Activated CD4-positive, alpha-beta T cell treated with anti-CD3 and anti-CD28 coated beads, Interleukin-2, amount 10 ng/mL, durations not matched to agents 24 days and 14 days (primary cell): ENCODE measurements at places on chromosomes 11 and 22. TPM values are rescaled to one million over a fixed set of nuclear protein-coding genes. Genes with fewer than 3 reads are reported as not detected.

GRCh38 chr11:126140926-126141280 lies 70.5 kb downstream of the RPUSD4 start:
- DNase-seq = no peak

DNA sequence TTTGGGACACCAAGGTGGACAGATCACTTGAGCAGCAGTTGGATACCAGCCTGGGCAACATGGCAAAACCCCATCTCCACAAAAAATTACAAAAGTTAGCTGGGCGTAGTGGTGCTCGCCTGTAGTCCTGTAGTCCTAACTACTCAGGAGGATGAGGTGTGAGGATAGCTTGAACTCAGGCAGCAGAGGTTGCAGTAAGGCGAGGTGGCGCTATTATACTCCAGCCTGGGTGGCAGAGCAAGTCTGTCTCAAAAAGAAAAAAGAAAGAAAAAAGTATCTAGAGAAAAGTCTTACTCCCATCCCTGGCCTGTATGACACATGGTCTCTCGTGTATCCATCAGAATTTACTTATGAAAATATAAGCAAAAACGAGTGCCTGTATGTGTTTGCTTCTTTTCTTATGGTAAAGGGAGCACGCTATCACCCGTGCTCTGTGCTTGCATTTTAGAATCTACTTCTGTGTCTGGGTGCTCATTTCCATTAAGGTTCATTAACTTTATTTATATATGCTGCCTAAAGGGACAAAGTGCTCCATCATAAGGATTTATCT lies 15.4 kb upstream of the CPT1A start:
- no peak for DNase-seq

DNA sequence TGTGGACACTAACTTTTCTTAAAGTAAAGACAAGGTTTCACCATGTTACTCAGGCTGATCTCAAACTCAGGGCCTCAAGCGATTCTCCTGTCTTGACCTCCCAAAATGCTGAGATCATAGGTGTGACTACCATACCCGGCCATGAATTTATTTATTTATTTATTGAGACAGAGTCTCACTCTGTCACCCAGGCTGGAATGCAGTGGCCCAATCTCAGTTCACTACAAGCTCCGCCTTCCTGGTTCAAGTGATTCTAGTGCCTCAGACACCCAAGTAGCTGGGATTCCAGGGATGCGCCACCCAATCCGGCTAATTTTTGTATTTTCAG lies 29.7 kb upstream of the PCF11 start:
- no peak for DNase-seq

- DNase-seq = no peak
Measured at GRCh38 chr11:122983438-122984185, 2.0 kb upstream of the BSX start.

DNA sequence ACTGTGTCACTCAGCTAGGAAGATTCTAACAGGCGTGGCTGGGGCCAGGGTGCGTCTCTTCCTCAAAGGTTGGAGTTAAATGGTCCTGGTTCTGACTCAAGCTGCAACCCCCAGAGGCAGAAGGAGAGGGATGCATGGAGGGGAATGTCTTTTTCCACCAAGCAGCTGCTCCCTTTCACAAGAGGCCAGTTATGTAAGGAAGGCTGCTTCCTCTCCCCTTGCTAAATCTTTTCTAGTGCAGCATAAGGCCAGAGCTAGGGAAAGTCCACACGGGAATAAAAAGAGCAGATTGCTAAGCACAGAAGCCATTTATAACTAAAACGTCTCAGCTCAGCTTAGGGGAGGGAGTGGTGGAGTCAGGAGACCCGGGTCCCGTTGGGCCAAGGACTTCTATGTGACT lies 10.0 kb downstream of the PVALB start:
- DNase-seq = no peak

DNA sequence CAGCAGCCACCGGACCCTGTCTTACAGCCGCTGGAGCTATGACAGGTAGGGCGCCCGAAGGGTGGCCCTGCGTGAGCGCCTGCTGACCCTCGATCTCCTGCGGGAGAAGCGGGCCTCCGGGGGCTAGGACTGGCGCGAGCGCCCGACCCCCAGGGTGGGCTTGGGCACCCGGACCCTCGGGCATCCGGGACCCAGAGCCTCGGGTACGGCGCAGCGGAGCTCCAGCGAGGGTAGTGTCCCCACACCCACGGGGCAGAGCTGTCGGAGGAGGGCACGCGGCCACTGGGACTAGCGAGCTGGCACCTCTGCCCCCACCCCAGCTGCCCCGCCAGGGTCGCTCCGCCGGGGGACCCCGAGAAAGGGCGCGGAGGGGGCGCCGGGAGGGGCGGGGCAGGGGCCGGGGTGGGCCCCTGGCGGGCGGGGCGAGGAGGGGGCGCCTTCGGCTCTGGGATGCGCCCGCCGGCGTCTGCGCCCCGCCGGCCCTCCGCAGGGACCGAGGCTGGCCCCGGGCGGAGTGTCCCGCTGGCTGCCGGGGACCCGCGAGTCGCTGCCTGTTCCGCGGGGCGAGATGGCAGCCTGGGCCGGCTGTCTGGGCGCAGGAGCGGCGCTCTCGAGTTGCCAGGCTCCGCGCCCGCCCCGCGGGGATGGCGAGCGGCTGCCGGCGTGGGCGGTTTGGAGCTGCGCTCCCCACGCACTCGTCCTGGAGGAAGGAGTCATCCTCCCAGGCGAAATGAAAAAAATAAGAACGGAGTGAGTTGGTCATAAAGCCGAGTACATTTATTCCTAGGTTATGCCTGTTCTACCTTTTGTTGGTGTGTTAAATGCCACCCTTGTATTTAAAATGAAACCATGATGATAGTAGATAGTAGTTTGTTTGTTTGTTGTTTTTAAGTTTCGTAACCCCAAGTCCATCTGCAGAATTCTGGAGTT lies 32.4 kb downstream of the EIF3F start:
- DNase-seq = peak; percentile 68

DNA sequence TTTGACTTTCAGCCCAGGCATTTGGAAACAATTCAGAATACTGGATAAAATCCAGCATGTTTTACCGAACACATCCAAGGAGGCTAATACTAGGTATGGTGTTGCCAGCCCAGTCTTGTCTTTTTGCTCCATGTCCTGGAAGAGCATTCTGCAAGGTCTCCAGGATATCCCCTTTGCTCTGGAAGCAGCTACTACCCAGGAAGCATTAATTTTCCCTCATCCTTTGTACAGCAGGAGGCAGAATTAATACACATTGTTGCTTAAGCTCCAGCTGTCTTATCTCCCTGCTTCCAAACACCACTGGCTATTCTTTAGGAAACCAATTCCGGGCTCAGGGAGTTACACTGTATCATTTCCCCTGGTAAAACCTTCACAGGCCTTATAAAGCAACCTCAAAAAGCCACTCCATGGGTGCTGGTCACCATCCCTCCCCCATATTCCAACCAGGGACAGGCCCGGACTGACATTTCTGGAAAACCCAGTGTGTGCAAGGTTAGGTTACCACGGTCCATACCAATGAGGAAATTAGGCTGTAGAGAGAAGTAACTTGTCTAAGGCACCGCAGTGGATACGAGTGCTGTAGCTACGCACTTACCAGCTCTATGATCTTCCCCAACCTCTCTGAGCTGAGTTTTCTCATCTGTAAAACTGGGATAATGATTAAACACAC lies 1.5 kb upstream of the UBASH3B start:
- no peak for DNase-seq

DNA sequence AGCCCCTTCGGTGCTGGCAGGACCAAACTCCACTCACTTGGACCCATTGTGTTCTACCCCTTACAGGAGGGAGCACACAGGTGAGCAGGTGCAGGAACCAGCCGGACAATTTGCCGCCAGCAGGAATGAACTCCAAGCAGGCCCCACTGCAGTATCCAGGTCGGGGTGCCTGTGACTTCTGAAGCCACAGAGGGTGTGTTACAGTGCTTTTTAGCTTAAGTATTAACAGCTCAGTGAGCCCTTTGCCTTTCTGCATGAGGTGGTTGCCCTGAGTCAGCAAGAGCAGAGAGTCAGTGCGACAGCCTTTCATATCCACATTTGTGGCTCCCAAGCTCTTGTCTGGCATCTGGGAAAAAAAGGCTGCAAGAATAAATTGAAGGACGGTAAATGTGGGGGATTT lies 366.6 kb upstream of the LRRC4C start:
- DNase-seq = no peak

- no peak for DNase-seq
Measured at GRCh38 chr11:108498816-108499408, 728 bp upstream of the POGLUT3 start.

DNA sequence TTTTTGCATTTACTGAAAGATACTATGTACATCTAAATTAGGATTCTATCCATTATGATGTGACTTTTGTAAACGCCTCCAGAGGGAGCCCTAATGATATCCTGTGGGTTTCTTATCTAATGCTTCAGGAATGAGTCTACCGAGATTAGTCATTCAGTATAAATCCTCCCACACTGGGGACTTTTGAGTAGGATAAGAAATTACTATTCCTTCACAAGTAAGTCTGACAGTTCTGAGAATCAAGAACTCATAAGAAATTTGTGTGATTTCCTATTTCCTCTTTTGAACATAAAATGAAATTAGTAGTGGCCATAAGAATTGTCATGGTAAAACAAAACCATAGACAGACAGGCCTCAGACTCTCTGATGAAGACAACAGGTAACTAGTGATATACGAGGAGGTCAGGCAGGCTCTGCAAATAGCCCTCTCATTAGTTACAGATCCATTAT lies 10.0 kb upstream of the OR5M1 start:
- DNase-seq = no peak

Gene RFPL2
- total RNA-seq = not detected in 2 replicates

Gene DDI1
- not detected in 2 replicates for total RNA-seq

Gene PANX2
- 1.4 and 1.6 TPM in 2 replicates for total RNA-seq

Gene RPL3
- total RNA-seq = 2,129 and 2,132 TPM in 2 replicates
